Activated CD4-positive, alpha-beta T cell treated with anti-CD3 and anti-CD28 coated beads for 36 hours (primary cell): ENCODE measurements at places on chromosomes 5 and 9. TPM values are rescaled to one million over a fixed set of nuclear protein-coding genes. Genes with fewer than 3 reads are reported as not detected.

Gene LRRC70
- total RNA-seq, result 0.64 TPM

Gene ARID3C
- 0.66 TPM for total RNA-seq

GRCh38 chr5:126443374-126443851, 20.2 kb downstream of the GRAMD2B start:
- peak; percentile 16 for DNase-seq

DNA sequence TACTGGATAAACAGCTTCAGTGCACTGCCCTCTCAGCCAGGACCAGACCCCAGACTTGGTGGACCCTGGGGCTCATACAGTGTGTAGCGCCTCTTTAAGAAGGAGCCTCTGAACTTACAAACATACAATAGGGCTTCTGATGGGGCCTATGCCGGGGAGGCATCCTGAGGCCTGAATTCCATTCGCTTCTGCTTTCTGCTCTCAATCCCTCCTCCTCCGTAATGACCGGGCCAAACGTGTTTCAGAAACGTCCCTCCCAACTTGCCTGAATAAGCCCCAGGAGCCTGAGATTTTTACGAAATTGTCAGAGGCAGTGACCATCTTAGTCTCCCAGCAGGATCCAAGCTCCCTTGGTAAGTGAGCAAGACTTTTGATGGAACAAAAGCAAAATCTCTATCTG, 128.1 kb upstream of the BOD1 start:
- DNase-seq, result no peak

GRCh38 chr5:139746691-139747582, 48.7 kb upstream of the PSD2 start:
- peak; percentile 87 for DNase-seq

GRCh38 chr9:21778304-21778703, 24.1 kb upstream of the MTAP start:
- DNase-seq, result no peak
